HFFc6 (cell line): ENCODE measurements at places on chromosomes 7 and 10.

GRCh38 chr10:71230656-71231025, 18.3 kb downstream of the UNC5B start:
- no peak for DNase-seq

- DNase-seq = no peak
Measured at GRCh38 chr10:76114581-76115001, 683.2 kb downstream of the LRMDA start.

- DNase-seq = no peak
Measured at GRCh38 chr10:37937864-37938263, 38.6 kb downstream of the ZNF25 start.

DNA sequence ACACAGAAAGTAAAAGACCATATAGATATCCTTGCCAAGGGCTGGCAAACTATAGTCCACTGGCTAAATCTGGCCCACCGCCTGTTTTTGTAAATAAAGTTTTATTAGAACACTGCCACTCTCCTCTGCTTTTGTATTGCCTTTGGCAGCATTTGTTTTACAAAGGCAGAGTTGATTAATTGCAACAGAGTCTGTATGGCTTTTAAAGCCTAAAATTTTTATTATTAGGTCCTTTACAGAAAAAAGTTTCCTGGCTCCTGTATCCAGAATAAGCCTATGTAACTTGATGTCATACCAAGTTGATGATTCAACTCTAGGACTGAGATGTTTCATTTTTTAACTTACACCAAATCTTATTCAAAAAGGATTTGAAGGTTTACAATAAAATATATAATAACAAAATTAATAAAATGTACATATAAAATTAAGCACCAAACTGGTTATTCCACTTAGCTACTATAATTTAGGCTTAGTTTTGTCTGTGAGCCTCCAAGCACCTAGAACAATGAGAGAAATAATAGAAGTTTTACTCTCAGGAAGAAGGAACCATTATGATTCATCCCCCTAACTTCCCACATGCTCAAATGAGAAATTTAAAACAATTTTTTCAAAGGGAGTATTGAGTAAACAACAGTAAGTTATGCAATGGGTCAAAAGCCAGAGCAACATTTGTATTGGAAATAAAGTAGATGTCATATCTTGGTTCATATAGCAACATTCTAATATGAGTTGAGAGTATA, 31.9 kb downstream of the CPED1 start:
- peak; percentile 65 for DNase-seq

GRCh38 chr7:36304099-36304425, 85.6 kb upstream of the ANLN start:
- no peak for DNase-seq

DNA sequence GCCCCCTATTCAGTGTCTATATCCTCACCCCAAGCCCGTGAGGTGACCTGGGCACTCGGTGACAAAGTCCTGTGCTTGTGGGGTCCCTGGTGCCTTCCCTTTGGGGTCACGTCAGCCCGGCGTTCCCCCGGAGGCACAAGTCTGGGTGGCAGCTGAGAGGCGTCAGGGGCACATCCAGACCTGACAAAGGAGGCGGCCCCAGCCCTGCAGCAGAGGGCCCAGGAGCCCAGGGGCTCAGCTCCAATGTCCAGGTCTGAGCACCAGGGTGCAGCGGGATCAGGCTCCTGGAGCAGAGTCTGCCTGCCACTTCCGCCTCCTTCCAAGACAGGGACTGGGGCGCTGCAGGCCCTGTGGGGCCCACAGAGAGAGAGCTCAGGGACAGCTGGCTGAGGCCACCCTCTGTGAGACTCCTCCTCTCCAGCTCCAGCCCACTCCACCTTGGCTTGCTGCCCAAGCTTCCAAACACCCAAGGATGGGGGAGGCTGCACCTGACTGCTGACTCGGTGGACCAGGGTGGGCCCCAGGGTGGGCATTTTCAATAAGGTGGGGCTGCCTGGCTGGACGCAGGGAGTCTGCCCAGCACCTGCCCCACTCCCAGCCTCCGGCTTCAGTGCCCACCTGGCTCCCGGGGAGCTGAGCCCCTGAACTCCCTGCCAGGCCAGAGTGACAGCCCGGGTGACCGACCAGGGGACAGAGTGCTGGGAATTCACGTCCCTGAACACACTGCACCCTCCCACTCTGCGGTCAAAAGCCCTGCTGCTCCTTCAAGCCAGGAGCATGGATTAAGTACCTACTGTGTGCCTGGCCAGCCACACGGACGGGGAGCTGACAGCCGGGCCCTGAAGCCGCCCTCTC, 1.0 kb upstream of the KNDC1 start:
- no peak for DNase-seq

GRCh38 chr10:119455609-119456434, 86.7 kb downstream of the RGS10 start:
- no peak for DNase-seq

GRCh38 chr7:116953906-116954838, 871 bp downstream of the ST7 start:
- DNase-seq = peak; percentile 83

DNA sequence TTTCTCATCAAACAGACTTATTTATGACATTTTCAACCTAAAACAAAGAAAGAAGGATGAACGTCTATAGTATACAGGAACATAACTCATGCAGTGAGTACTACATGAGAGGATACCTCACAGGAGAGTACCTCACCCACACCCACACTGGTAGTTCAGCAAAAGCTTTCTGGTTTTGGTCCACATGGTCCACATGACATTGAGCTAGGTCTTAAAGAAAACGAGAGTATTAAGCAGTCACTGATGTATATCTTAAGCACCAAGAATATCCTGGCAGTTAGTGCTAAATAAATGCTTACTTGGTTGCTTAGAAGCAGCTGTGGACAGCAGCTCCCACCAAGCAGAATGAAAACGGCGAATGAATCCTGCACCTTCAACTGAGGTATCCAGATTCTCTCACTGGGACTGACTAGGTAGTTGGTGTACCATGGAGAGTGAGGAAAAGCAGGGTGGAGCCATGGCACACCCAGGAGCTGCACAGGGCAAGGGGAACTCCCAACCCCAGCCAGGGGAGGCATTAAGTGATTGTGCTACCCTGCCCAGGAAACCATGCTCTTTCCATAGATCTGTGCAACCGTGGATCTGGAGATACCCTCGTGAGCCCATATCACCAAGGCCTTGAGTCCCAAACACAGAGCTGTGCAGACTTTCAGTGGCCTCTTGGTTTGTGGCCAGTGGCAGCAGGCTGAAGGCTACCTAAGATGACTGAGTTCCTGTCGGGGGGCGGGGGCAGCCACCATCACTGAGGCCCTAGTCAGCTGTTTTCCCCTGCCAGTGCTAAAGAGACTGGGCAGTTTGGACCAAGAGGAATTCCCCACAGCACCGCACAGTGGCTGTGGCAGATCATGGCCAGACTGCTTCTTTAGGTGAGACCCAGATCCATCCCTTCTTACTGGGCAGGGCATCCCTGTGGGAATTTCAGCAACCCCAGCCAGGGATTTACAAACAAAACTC, 143.4 kb downstream of the SGMS1 start:
- no peak for DNase-seq

GRCh38 chr7:40009301-40009700, 59.2 kb downstream of the CDK13 start:
- no peak for DNase-seq

- DNase-seq = no peak
Measured at GRCh38 chr7:127194571-127194970, 58.2 kb downstream of the GRM8 start.

DNA sequence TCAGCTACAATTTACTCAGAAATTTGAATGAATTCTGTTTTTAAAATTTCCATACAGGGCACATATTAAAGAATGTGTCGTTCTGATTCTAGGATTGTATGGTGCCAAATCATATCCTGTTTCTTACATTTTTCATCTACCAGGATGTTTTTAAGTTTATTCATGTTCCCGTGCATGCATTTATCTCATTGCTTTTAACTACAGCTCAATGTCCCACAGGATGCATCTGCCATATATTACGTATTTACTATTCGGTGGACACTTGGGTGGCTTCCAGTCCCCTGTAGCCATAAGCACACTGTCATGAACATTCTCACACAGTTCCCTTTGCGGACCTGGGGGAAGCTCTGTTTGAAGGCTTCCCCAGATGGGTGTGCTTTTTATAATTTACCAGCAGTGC, 122.3 kb downstream of the CCDC71L start:
- DNase-seq = no peak

GRCh38 chr7:155621418-155621980, 23.0 kb upstream of the RBM33 start:
- no peak for DNase-seq

- no peak for DNase-seq
Measured at GRCh38 chr7:155884225-155885166, 72.2 kb upstream of the SHH start.

DNA sequence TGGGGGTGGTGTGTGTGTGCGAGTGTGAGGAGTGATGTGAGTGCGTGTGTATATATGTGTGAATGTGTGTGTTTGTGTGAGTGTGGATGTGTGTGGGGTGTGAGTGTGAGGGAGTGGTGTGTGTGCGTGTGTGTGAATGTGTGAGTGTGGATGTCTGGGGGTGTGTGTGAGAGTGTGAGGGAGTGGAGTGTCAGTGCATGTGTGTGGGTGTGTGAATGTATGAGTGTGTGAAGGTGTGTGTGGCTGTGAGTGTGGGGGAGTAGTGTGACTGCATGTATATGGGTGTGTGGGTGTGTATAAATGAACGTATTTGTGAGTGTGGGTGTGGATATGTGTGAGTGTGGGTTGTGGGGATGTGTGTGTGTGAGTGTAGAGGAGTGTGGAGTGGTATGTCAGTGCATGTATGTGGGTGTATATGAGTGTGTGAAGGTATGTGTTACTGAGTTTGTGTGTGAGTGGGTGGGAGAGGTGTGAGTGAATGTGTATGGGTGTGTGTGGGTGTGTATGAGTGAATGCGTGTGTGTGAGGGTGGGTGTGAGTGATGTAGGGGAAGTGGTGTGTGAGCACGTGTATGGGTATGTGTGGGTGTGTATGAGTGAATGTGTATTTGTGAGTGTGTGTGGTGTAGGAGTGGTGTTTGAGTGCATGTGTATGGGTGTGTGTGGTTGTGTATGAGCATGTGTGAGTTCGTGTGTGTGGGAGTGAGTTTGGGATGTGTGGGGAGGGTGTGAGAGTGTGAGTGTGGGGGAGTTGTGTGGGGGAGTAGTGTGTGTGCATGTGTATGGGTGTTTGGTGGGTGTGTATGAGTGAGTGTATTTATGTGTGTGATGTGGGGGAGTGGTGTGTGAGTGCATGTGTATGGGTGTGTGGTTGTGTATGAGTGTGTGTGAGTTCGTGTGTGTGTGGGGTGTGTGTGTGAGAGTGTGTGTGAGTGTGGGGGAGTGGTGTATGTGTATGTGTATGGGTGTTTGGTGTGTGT, 28.5 kb upstream of the NUB1 start:
- DNase-seq = no peak

GRCh38 chr10:112141292-112141691, 42.3 kb downstream of the GPAM start:
- DNase-seq = no peak

GRCh38 chr10:70324339-70324861, 40.6 kb upstream of the NPFFR1 start:
- no peak for DNase-seq

DNA sequence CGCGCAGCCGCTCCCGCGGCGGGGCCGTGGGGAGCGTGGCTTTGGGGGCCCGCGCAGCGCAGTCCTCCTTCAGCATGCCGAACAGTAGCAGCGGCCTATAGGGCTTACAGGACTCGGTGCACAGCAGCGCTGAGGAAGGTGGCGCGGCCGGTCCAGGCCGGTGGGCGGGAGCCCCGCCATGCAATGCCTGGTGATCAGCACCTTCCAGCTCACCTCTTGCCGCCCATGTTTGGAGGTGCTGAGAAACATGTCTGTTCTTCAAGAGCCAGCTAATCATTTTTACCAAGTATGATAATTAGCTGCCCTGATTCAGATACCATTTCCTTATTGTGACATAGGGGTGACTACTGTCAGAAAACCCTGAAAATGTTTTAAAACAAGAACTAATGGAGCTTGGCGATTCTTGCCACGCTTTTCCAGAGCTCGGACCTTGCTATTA, 33.5 kb upstream of the SFTPD start:
- DNase-seq = no peak

- no peak for DNase-seq
Measured at GRCh38 chr7:148397551-148397950, 193.0 kb upstream of the C7orf33 start.

DNA sequence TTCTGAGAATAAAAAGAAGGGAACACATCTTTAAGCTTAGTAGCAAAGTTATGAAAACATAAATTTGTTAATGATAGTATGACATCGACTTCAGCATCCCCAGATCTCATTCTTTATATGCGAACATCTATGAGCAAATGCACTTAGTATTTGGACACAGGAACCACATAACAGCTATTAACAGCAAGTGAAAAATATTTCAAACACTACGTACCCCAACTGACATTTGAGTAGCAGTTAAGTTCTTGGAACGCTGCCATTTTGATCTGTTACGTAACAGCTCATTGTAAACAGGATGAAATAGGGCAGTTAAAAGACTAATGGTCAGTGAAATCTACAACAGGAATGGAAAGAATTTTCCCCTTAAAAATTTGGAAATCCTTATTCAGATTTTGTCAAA, 428.9 kb downstream of the TNS3 start:
- DNase-seq = peak; percentile 93

GRCh38 chr7:80498481-80499349, 13.1 kb downstream of the GNAT3 start:
- DNase-seq = peak; percentile 51

GRCh38 chr10:123323884-123324283, 169.7 kb downstream of the BUB3 start:
- DNase-seq = no peak

GRCh38 chr7:83413831-83414230, 235.1 kb downstream of the SEMA3E start:
- DNase-seq = no peak

DNA sequence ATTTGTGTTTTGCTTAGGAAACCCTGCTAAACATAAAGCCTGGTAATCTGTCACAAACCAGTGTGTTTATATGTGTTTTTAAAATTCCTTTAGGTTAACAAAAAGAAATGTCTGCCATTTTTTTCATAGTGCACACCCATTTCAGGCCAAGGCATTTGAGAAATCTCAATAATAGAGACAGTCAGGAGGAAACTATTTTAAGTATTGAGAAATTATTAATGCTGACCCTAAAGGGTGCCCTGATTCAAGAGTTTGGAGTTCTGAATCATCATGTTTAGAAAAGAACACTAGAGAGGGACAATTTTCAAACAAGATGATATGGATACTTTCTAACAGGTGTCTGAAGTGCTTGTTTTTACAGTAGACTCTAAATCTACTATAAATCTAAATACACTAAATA, 28.7 kb downstream of the MALRD1 start:
- DNase-seq = no peak

DNA sequence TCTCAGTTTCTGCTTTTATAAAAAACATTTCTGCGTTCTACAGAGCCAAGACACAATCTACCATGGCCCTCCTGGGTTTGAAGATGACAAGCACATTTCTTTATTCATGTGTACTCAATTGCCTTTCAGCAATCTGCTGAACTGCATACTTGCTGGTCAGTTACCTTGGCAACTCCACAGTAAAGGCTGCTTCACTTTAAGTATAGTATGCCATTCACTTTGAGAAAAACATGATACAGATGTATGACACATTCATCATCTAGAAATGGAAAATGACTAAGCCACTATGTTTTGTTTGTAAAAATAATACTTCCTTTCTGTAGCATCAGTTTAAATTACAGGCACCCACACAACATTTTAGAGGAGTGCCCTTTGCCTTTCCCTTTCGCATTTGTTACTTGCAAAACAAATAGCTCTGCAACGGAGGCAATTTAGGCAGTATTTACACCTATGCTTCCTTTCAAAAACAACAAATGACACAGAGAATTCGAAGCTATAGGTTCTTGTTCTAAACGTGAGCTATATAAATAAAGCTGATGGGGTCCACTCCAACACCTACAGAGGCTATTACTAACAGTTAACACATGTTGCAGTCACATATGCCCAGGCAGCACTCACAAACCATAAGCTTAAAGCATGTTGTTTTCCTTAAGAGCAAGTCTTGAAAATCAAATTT, 23.5 kb downstream of the SGCE start:
- DNase-seq = peak; percentile 86
